ENCODE measurements at places on chromosomes 5 and 9.

DNA sequence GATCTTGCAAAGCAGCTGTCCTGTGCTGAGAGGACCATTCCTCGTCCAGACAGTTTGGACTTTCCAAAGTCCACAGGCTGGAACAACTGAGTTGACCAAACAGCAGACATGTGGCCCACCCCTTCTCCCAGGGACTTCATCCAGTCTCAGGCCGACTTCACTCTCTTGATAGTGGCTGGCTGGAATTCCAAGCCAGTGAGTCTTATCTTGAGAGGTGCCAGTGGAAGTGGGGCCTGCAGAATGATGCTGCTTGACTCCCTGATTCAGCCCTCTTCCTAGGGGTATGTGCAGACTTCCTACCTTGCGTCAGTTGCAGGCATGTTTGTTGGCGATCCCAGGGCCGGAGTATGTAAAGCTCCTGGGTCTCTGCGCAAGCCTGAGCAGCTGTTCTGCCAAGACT lies 131.4 kb upstream of the TSLP start:
- no peak for DNase-seq

DNA sequence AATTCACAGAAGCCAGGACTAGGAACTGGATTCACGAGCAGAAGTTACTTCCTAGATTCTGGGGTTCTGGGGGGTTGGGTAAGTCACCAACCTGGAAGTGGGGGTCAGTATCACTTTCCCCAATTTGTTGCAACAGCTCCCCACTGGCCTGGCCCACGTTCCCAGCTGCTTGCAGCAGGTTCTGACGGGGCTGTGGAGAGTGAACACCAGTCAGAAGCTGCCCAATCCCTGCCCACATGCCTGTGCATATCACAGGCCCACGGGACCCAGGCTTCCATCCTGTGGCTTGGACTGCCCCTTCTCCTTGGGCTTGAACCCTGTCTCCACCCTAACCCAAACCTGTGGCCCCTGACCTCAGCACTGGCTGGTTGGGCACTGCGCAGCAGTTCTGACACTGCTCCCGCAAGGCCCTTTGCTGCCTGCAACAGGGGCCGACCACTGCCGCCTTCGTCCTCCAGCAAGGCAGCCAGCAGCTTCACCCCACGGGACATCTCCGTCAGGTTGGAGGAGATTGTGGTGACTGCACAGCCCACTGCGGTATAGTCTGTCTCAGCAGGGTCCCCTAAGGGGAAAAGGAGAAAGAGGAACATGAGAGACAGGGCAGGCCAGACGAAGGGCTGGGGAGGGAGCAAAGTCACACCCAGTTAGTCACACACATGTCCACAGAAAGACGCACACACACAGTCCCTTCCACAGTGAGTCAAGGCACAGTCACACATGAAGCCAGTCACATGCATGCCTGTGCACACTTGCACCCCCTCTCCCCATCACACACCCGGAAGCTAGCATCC lies 13.1 kb downstream of the TLN1 start:
- no peak for DNase-seq

DNA sequence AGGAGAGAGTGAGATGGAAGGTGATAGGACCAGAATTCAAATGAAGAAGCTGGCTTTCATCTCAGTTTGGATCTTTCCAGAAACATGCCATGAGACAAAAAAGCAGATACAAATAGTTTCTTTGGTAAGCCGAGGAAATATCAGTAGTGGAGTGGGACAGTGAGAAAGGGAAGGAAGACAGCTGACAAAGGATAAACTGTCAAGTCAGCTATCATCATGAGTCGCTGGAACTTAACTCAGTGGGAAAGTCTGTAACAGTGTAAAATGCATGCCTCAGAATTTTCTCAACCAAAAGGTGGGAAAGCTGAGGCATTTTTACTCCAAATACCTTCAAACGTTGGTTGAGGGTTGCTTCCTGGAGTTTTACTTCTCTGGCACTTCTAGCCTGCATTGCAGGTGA lies 129.8 kb downstream of the PLPPR1 start:
- DNase-seq, result no peak

GRCh38 chr9:79976257-79977073 lies 404.7 kb downstream of the TLE4 start:
- no peak for DNase-seq

DNA sequence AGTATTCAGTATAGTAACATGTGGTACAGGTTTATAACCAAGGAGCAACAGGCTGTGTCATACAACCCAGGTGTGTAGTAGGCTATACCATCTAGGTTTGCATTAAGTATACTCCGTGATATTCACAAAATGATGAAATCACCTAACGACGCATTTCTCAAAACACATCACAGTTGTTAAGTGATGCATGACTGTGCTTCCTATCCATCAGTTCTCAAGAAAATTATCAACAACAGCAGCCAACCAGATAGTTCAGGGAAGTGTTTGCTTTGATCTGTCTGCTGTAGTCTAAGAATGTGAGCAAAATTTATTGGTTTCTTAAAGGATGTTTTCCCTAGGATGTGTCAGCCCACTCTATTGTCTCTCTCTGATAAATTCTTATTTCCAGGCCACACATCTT lies 7.4 kb downstream of the ZBTB26 start:
- DNase-seq, result no peak

- no peak for DNase-seq
Observed at GRCh38 chr9:134234001-134234660, 69.8 kb upstream of the RNU6ATAC start.

DNA sequence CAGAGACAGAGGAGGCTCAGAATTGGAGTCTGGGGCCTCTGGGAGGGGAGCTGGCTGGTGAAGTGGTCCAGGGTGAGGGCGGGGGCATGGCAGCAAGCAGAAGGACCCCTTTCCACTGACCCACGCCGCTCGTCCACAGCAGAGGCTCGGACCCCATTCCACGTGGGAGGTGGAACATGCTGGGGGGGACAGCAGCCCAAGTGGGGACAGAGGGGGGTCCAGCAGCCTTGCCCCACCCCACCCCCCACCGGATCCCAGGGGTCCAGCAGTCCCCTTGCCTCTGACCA lies 25.4 kb upstream of the NKD2 start:
- no peak for DNase-seq

DNA sequence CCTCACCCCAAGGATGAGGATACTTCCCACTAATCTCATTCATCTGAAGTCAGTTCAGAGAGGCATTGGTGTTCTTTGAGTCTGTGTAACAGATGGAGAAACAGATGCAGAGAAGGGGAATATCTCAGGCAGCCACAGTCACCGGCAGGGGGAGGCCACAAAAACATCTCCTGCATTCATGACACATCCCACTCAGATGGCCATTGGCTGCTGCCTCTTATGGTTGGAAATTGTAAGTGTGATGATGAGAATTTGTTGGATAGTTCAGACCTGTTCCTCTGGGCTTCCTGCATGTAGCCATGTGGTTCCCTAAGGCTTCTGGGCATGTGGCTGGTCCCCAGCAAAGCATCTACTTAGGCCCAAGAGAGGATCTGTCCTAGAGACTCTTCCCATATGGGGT lies 45.9 kb upstream of the GABRP start:
- DNase-seq, result no peak

DNA sequence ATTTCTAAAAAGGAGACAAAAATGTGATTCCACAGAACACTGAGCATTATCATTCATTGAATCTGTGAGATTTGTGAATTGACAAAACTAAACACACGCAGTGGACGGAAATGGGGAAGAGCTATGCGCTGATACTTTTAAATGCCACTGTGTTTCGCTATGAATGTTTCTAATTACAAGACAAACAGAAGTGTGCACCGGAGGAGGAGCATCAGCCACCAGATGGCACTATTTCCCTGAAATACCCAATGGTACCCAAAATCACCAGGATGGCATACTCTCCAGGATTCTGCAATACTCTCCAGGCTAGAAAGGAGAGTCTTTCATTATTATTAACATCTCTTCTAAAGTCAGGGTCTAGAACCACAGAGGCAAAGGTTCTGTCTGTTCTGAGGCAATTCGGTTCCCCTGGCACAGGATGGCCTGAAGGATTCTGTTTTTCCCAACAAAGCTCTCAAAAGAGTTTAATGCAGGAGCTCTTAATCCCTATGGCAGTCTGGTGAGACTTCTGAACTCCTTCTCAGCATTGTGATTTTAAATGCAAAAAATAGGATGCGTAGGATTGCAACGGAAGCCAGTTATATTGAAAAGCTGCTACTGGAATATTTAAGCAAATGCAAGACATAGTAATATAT lies 13.8 kb upstream of the PUM3 start:
- peak; percentile 11 for DNase-seq

GRCh38 chr5:30150231-30150630 lies 1043.3 kb upstream of the CDH6 start:
- no peak for DNase-seq

GRCh38 chr9:520302-520701 lies 305.6 kb downstream of the DOCK8 start:
- DNase-seq, result no peak

DNA sequence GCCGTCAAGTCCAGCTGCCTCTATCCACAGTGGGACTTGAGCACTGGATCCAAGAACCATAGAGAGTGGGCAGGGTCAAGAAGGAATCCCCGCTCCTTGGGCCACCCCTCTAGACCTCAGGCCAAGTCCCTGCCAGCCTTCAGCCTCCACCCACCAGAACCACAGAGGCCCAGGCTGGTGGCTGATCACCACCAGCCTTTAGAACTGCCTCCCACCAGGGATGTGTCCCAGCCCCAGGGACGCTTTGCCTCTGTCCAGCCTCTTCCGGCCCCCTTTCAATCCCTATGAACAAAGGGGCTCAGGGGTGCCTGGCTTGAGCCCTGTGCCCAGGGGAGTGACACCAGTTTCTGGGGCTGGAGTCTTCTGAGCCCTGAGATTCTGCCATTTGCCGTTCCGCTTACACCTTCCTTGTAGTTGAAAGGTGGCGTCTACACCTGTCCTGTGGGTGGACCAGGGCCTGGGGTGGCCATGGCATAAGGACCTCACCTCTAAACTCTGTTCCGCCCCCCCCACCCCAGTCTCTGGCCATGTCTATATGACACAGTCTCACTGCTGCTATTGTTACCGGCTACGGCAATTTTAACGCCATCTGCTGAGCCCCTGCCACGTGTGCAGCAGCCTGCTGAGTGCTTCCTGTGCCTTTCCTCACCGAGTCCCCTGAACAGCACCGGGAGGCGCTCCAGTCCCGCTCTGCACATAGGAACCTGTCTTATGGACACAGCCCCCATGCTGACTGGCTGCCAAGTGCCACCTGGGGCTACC lies 35.7 kb upstream of the ORM1 start:
- no peak for DNase-seq

- DNase-seq, result no peak
Observed at GRCh38 chr9:31733166-31733565, 651.3 kb upstream of the ACO1 start.

- no peak for DNase-seq
Observed at GRCh38 chr5:174736331-174736721, 11.9 kb downstream of the MSX2 start.

GRCh38 chr5:134551901-134552300 lies 26.4 kb downstream of the JADE2 start:
- no peak for DNase-seq

DNA sequence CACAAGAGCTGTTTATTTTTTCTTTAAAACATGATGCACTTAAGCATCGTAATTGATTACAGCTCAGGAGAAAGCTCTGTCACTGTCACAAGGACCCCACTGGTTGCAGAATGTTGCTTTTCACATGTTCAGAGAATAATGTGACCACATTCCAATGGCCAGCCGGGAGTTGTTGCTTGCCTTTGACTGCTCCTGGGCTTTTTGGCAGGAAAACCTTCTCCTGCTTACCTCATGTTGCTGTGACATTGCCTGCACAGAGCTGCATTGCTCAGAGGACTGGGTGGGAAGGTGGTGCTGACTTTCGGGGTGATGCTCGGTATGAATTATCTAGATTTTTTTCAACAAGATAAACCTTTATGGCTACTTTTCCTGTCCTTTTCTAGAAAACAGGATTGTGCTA lies 88.2 kb downstream of the PALM2AKAP2 start:
- DNase-seq, result no peak

GRCh38 chr9:76521906-76522305 lies 62.9 kb downstream of the GCNT1 start:
- no peak for DNase-seq

- DNase-seq, result no peak
Observed at GRCh38 chr5:5353681-5354080, 68.8 kb upstream of the ICE1 start.

GRCh38 chr5:81825237-81825636 lies 74.3 kb upstream of the SSBP2 start:
- DNase-seq, result peak; percentile 26

- no peak for DNase-seq
Observed at GRCh38 chr5:28517691-28518090, 1479.3 kb upstream of the CDH9 start.

GRCh38 chr5:152532714-152533113 lies 127.6 kb upstream of the NMUR2 start:
- DNase-seq, result no peak

DNA sequence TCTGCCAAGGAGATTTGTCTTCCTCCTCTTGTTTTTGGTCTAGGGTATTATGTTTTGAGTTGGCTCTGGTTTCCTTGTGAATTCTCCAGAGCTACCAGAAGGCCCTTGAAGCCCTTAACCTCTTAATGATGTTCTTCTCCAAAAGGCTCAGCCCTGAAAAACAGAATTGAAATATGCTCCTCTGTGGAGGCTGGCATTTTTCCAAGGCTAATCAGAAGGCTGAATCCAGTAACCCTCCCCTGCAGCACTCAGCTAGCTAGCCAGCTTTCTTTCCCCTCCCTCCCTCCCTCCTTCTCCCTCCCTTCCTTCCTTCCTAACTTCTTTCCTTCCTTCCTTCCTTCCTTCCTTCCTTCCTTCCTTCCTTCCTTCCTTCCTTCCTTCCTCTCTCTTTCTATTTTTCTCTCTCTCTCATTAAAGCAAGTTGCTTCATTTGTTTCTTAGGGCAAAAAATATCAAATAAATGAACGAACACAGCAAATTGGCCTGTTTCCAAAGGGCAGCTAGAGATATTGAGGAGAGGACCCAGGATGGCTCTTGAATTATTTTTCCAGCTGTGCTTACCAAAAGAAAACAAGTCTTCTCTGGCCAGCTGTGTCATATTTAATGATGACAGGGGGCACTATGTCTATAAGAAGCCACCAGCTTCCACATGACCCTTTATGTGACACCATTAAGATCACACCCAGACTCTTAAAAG lies 38.7 kb downstream of the JAKMIP2 start:
- no peak for DNase-seq

DNA sequence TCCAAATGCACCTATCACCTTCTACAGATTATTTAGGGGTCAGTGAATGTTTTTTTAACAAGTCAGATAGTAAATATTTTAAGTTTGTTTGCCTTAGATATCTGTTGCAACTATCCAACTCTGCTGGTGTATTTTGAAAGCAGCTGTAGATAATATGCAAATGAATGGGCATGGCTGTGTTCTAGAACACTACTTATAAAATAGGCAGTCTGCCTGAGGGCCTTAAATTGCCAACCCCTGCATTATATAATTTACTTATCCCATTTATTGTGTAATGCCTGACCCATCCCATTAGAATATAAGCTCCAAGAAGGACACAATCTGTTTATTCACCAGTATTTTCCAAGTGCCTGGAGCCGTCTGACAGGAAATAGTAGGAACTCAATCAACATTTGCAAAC lies 149.0 kb downstream of the TTC39B start:
- DNase-seq, result no peak

GRCh38 chr5:60992871-60993270 lies 47.9 kb downstream of the NDUFAF2 start:
- no peak for DNase-seq
